Neuronal stem cell (in vitro differentiated cells): ENCODE measurements at places on chromosomes 12 and 14.

DNA sequence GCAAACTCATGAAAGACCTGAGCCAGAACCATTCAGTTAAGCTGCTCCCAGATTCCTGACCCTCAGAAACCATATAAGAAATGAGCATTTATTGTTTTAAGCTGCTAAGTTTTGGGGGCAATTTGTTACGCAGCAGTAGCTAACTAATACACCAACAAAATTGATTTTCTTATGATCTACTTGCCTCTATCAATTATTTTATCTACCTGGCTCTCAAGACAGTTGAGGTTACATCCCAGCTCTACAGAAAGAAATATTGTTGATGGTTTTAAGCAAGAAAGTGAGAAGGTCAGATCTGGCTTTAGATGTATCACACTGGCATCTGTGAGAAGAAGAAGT, 103.1 kb upstream of the MDM1 start:
- no peak for DNase-seq

GRCh38 chr14:20516921-20517320, 11.6 kb downstream of the RNASE10 start:
- no peak for DNase-seq

DNA sequence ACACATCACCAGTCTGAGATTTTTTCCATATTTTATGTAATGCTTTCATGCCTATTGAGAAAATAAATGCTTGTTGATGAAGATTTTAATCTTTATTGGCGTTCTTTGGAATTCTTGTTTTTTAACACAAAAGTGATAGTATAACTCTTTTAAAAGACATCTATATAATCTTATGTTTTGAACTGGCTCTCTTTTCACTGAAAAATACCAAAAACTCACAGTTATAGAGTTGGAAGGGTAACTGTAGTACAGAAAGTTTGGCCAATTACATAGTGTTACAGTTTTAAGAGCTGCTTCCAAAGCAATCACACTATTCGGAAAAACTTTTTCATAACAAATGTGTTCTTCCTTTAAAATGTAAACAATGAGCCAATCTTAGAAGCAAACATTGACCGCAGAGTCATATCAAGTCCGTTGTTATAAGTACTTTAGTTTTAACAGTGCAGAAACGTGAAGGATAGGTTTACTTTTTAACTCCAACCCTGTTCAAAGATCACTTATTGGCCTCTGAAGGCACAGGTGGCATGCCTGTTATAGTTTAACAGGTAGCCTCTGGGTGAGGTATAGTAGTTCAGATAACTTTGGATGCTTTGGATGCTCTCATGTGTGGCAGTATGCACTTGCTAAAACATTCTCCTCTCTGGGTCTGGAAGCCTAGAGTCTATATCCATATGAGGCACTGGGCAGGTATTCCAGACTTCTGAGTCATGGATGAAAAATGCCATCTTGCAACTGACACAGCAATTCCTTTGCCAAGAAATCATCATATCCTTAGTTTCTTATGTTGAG, 12.1 kb upstream of the NTN4 start:
- DNase-seq = no peak

GRCh38 chr12:26651566-26652188, 181.3 kb downstream of the ITPR2 start:
- peak; percentile 56 for DNase-seq

DNA sequence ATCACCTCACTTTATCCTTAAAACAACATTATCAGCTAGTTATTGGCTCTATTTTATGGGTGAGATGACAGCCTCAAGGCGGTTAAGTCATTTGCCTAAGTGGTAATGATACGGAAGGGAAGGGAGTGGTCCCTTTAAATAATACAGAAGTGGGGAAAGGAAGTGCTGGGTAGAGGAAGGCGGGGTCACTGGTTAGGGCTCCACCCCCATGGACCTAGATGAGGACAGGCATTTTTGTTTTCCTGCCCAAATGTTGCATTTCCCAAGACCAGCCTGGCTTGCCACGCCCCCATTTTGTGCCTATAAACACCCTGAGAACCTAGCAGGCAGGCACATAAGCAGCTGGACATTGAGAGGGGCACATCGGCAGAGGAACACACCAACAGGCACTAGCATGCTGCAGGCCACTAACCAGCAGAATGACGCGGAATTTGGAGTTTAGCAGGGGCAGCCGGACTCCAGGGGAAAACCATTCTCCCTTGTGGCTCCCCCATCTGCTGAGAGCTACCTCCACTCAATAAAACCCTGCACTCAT, 100.9 kb downstream of the EPS8 start:
- no peak for DNase-seq

- DNase-seq = no peak
Observed at GRCh38 chr12:85630851-85631250, 205.4 kb downstream of the RASSF9 start.

DNA sequence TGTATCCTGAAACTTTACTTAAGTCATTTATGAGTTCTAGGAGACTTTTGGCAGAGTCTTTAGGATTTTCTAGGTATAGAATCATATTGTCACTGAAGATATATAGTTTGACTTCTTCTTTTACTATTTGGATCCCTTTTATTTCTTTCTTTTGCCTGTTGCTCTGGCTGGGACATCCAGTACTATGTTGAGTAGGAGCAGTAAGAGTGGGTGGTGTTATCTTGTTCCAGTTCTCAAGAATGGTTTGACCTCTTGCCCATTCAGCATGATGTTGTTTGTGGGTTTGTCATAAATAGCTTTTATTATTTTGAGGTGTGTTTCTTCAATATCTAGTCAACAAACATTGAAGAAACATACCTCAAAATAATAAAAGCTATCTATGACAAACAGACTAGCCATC, 35.0 kb downstream of the LIN7A start:
- DNase-seq = no peak
